ENCODE measurements at places on chromosomes 3 and 15.

DNA sequence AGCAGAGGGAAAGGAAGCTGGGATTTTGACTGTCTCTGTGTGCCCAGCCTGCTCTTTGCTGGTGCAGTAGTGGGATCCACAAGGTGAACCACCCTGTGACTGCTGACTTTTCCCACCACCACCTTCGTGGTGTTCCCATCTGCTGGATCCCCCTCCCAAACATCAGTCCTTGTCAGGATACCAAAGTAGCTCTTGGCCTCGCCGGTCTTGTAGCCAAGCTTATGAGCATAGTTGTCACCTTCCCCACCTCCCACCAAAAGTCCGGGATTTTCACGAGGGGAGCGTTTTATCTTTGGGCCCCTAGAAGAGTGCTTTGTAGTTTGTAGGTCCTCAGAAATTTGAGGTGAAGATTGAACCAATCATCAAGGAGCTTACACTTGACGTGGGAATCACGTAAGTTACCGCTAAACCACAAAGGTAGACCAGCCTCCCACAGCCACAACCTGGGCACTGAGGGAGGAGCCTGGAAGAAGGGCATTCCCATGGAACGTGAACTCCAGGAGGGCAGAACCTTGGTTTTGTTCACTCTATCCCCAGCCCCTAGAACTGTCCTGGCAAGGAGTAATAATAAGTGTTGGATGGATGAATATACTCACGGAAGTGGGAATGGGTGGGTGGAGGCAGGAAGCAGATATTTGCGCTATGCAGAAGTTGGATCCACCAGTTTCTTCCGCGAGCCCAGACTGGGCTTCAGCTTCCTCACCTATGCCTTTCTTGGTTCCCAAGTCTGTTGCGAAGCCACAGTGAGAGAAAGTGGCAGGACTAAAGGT is 814 bp upstream of the TEX264 start:
- no peak for DNase-seq

- DNase-seq, result no peak
Observed at GRCh38 chr15:94683902-94684301, 452.5 kb downstream of the MCTP2 start.

DNA sequence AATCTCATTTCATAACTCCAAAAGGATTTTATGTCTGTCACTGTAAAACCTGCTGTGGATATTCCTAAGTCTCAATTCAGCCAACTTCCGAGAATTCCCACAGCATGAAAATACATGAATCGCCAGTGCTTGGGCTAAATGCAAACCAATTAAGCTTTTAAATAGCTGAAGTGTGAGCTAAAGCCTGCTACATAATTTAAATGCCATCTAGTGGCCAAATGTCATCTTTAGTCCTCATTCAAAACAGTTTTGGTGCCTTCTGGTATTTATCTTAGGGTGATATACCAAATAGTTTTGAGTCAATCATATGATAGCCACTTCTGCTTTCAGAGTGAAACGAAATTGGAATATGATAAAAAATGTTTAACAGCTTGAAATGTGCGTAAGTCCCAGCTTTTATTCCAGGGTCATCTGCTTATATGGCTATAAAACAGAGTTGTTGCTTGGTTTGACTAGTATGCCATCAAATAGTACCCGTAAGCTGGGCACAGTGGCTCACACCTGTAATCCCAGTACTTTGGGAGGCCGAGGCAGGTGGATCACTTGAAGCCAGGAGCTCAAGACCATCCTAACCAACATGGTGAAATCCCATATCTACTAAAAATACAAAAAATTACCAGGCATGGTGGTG is 41.8 kb upstream of the CCNL1 start:
- peak; percentile 40 for DNase-seq

GRCh38 chr3:46947981-46948791 is 28.4 kb downstream of the CCDC12 start:
- DNase-seq, result peak; percentile 52

DNA sequence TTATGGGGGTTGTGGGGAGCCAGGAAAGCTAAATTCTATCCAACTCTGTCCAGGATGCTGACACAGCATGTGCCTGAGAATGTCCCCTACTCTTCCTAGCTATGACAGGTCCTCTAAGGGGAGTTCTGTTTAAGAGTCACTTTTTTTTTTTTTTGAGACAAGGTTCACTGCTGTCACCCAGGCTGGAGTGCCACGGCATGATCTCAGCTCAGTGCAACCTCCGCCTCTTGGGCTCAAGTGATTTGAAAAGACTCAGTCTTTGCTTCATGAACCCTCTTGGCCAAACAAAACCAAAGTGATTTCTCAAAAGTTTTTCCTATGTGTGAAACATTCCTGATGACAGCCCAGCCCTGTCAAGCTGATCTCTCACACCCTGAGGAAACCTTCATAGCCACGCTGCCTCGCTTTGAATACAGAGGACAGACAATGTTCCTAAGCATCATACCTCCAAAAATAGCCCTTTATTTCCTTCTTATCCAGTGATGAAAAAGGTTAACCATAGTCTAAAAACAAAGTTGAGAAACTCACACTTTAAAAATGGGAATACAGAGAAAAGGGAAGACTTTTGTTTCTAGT is 105.5 kb upstream of the PROK2 start:
- no peak for DNase-seq

DNA sequence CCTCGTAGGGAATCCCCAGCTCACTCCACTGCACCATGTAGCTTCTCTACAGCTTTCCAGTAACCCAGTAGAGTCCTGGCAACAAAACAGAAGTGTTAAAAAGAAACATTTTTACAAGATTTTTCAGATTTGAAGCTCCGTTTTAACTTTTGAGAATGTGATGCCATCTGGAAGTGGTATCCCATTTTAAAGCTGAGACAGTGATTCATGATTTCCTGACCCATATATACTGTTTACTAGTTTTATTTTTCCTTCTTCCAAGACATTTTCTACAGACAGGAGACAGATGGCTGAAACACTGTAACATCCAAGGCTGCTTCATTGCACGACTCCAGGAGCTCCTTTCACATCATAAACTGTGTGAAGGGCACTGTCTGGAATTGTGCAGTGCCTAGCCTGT is 30.3 kb upstream of the KCNAB1 start:
- no peak for DNase-seq
